CD4-positive, alpha-beta T cell treated with Interleukin-4 for 1 hour (primary cell): ENCODE measurements at places on chromosomes 1 and 21.

DNA sequence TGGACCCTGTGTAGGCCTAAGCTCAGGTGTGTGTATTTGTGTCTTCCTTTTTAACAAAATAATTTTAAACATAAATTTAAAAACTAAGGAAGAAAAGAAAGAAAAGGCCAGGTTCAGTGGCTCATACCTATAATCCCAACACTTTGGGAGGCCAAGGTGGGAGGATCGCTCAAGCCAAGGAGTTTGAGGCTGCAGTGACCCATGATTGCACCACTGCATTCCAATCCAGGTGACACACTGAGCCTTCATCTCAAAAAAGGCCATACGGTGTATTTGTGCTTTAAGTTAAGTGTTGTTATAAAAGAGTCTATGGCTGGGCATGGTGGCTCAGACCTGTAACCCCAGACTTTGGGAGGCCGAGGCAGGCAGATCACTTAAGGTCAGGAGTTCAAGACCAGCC, 8.3 kb downstream of the RAB3B start:
- no peak for DNase-seq

GRCh38 chr1:230049731-230050130, 17.3 kb upstream of the GALNT2 start:
- DNase-seq = no peak

- DNase-seq = peak; percentile 45
Observed at GRCh38 chr1:100928128-100928527, 32.2 kb downstream of the SLC30A7 start.

GRCh38 chr1:9438431-9439073, 100.7 kb upstream of the SLC25A33 start:
- DNase-seq = no peak

GRCh38 chr1:67785847-67786753, 47.2 kb downstream of the GNG12 start:
- no peak for DNase-seq

- DNase-seq = no peak
Observed at GRCh38 chr1:31580891-31581603, 4.7 kb downstream of the TINAGL1 start.

- DNase-seq = no peak
Observed at GRCh38 chr1:206753141-206753540, 17.4 kb upstream of the IL19 start.

DNA sequence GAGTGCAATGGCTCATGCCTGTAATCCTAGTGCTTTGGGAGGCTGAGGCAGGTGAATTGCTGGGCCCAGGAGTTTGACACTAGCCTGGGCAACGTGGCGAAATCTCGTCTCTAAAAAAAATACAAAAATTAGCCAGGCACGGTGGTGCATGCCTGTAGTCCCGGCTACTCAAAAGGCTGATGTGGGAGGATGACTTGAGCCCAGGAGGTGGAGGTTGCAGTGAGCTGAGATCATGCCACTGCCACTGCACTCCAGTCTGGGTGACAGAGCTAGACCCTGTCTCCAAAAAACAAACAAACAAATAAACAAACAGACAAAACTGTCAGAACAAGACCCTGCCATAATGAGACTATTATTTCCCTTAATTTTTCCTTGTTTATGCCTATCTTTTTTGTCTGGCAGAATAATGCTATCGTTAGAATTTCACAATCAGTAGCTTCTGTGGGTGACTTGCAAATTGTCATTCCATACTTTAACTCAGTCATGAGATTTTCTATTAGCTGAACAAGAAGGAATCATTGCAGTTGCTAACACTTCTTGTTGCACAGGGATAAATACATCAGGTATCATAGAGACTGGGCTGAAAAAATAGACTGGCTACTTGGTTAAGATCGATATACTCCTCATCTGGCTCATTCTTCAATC, 7.5 kb upstream of the THEM4 start:
- DNase-seq = no peak

DNA sequence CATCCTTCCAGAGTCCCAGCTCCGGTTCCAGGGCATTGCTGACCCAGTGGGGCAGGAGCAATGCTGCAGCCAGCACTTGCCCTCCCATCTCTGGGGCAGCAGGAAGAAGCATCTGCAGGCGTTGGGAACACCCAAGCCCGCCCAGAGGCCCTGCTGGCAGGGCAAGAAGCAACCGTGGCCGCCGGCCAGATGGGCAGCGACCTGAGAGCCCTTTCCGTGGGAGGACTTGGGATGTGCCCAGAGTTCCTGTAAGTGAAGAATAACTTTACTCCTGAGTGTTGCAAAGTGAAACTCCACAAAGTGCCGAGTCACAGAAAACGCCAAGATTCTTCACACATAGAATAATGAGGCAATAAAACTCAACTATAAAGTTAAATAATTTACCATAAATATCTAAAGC, 46.0 kb downstream of the GRIK3 start:
- no peak for DNase-seq

GRCh38 chr1:33294071-33295010, 26.6 kb downstream of the A3GALT2 start:
- DNase-seq = no peak

DNA sequence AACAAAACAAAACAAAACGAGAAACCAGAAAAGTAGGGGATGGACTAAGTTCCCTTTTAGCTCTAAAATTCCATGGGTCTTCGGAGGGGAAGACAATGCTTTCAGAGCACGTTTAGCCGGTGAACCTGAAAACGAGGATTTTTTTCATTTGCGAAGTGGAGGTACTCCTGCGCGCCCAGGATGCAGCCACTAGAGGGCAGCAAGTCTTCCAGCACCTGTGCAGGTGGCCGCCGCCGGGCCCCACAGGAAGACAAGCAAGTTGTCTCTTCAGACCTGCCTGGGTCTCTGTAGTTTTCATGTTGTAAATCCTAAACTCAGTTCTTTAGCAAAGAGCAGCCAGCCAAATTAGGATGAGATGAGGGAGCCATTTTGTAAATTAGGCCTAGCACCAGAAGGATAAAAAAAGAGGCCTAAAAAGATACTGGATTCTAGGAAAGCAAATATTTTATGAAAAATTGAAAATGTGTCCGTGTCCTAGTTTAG, 17.7 kb upstream of the SNX27 start:
- DNase-seq = peak; percentile 84

DNA sequence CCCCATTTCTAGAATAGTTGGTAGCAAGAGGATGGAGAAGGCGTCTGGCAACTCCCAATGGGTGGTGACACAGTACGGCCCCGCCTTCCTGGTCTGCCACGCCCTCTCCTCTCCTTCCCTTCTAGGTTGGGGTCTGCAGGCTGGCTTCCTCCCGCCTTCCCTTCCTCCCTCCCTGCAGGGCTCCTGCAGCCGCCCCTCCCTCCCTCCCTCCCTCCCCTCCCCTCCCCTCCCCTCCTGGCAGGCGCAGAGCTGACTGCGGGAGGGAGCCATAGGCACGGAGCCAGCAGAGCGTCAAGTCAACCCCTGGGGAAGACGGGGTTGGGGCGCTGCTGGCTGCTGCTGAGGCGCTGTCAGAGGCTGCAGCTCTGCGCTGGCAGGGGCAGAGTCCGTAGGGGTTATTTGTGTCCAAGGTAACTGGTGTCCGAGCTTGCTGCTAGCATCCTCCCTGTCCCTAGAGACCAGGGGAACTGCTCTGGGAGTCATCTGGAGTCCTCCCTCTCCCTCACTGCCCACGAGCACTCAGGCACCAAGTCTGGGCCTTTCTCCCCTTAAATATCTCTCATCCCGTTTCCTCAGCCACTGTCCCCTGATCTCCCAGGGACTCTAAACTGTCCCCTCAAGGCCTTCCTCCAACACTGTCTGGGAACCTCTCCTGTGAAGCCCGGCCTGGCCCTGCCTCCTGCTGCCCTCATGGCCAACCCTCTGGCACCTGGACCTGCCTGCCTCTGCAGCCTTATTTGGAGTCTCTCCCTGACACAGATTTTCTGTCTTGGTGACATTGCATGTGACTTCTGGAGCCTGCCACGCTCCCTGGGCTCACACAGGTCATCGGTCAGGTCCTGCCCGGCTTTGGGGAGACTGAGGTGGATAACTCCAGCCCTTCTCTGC, 57.4 kb upstream of the ACOT11 start:
- no peak for DNase-seq

DNA sequence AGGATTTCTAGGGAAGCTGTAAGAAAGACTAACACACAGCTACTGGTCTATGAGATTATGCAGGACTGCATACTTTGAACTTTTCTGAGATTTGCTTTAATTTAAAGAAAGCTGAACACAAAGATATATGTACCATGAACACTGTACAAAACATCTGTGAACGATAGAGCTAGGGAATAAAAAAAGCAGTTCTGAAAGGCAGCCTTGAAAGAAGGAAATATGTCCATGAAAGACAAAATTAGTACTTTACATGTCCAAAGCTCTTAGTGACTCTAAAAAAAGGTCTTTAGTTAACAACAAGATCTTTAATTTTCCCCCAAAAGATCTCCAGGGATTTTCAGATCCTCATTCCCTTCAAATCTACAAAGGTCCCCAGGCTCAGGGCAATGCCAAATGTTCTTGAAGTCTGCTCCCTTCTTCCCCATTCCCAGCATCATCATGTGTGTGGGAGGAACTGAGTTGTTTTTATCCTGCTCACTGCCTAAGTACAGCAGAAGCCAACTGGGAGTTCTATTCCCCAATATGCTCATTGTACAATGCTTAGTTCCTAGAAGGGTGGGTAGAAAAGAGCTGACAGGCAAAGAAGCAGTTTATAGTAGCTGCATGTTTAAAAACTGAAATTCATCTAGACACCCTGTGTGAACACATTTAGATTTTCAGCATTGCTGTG, 60.1 kb upstream of the PTCH2 start:
- DNase-seq = no peak

GRCh38 chr21:45877821-45878469, 103.6 kb upstream of the COL6A1 start:
- DNase-seq = no peak

- DNase-seq = no peak
Observed at GRCh38 chr1:204529371-204529895, 13.2 kb downstream of the MDM4 start.

GRCh38 chr1:210663730-210664573, 335.2 kb downstream of the HHAT start:
- no peak for DNase-seq

- no peak for DNase-seq
Observed at GRCh38 chr1:159925719-159926078, 392 bp upstream of the TAGLN2 start.

- DNase-seq = no peak
Observed at GRCh38 chr1:168811176-168811575, 82.2 kb upstream of the DPT start.

DNA sequence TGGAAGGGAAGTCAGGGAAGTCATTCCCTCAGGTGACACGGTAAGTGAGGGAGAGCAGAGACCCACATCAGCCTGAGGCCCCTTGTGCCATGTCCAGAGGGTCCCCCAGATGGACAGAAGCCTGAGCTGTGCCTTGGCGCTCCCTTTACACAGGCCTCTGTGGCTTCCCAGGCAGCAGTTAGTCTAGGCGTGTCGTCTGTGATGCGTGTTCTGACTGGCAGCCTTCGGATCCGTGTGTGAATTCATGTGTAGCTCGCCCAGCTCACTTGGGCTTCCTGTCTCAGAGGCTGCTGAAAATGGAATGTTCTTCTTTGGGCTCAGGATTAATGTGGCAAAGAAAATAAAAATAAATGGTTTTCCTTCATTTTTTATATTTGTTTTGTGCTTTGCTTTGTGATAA, 28.3 kb downstream of the PRMT2 start:
- no peak for DNase-seq

DNA sequence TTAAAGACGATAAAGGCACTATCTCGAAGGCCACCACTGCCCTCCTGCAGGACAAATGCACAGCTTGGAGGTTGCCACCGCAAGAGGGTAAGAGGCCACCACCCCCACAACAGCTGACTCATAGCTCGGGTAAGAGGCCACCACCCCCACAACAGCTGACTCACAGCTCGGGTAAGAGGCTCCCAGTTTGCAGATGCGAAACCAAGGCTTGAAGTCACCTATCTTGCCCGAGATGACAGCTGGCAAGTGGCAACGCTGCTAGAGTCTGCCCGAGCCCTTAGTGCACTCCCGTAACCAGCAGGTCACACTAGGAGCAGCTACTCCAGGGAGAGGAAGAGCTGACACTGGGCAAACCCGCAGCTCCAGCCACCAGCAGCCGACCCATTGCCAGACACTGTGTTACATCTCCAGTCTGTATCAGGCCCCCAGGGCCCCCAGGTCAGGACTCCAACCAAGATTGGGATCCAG, 17.1 kb upstream of the SPSB1 start:
- DNase-seq = no peak

- no peak for DNase-seq
Observed at GRCh38 chr1:60891281-60891680, 191.1 kb upstream of the NFIA start.

GRCh38 chr1:224237119-224237881, 54.3 kb downstream of the DEGS1 start:
- no peak for DNase-seq

GRCh38 chr1:233730809-233731208, 116.9 kb downstream of the KCNK1 start:
- no peak for DNase-seq

DNA sequence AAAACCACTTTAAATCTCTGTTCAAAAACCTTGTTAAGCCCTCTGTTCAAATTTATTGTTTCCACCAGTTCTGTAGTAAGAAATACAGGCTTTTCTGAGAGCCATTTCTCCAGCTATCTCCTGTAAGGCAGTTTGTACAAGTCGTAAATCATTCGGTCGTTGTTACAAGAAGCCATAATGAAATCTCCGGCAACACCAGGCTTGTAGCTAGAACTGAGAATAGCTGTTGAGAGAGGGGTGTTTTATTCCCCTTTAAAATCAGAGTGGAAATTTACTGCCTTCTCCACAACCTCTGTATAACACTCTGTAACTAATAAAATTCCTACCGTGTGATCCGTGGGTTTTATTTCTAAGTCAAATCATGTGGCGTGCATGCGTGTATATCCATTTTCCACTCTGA, 335.8 kb upstream of the KAZN start:
- DNase-seq = no peak

DNA sequence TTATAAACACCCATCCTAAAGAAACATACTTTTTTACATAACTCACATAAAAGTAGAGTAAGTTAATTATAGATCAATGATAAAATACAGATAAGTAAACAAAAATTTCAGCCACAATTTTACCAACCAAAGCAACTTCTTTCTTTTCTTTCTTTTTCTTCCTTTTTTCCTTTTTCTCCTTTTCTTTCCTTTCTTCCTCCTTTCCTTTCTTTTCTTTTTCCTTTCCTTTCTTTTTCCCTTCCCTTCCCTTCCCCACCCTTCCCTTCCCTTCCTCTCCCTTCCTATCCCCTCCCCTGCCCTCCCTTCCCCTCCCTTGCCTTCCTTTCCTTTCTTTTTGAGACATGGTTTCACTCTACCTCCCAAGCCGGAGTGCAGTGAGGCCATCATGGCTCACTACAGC, 56.5 kb upstream of the C1orf53 start:
- DNase-seq = no peak

DNA sequence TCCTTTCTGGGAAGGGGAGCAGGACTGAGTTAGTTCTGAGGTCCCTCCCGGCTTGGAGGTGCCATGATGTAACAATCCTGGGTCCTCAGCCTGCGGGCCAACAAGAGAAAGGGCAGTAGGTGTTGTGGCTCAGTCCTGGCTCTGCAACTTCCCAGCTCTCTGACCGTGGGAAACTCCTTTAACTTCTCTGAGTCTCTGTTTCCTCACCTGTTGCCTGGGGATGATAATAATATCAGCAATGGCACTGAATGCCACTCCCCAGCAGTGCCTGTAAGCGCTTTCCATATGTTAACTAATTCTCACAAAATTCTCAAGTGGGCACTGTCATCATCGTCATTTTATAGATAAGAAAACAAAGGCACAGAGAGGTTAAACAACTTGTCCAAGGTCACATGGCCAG, 2.3 kb downstream of the PADI3 start:
- DNase-seq = no peak
